ENCODE measurements at places on chromosomes 7 and 10. TPM values are rescaled to one million over a fixed set of nuclear protein-coding genes. Genes with fewer than 3 reads are reported as not detected.

- DNase-seq = no peak
Measured at GRCh38 chr10:191703-192518, 56.7 kb downstream of the ZMYND11 start.

GRCh38 chr7:353746-354325 lies 63.9 kb downstream of the FOXL3 start:
- DNase-seq = no peak

DNA sequence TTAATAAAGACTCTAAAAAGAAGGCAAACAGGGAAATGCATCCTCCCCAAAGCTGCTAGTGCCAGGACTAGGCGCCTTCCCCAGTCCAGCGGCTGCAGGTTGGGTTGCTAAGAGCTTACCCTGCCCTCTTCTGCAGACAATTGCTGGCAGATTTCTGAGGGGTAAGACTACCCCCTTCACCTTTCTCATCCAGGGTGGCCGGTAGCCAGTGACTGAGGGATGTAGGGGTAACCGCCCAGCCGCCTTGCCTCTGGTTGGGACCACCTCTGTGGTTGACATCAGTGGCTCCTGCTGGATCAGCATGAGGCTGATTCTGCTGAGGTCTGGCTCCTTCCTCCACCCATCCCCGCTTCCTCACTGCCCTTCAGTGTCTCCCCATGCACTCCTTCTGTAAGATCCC lies 71.2 kb downstream of the ADCYAP1R1 start:
- no peak for DNase-seq

GRCh38 chr7:42285383-42285824 lies 48.4 kb upstream of the GLI3 start:
- no peak for DNase-seq

DNA sequence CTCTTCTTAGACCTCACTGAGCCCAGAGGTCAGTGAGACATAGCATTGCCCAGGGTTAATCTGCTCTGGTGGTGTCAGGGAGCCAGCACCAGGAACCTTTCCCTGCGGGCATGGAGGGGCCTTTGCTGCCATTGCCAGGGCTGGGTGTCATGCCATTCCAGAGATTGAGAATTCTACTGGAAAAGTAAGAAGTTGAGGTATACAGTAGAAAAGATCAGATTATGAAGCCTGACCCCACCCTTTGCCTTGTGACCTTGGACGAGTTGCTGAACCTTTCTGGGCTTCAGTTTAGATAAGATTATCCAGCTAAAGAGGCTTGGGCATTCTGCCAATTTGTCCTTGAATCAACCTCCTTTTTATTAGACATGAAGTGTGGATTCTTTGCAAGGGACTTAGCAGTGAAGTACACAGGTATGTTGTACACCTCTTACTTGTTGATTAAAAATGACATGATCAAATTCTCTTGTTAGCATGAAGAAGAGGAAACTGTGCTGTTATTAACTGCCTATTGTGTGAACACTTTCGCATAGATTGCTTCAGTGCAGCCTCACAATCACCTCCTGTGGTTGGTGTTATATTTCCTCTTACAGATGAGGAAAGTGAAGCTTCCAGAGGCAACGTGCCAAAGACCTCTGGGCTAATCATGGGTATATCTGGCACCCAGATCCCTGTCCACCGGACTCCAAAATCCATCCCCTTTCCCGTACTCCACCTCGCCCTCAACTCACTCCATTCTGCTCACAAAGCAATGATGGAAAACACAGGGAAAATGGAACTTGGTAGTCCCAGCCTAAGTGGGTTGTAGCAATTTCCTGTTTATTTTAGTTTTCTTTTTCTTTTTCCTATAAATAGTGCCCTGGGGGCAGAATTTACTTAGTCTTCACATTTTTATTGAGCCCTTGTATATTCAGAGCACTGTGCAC lies 151.3 kb downstream of the CAMK1D start:
- peak; percentile 20 for DNase-seq

DNA sequence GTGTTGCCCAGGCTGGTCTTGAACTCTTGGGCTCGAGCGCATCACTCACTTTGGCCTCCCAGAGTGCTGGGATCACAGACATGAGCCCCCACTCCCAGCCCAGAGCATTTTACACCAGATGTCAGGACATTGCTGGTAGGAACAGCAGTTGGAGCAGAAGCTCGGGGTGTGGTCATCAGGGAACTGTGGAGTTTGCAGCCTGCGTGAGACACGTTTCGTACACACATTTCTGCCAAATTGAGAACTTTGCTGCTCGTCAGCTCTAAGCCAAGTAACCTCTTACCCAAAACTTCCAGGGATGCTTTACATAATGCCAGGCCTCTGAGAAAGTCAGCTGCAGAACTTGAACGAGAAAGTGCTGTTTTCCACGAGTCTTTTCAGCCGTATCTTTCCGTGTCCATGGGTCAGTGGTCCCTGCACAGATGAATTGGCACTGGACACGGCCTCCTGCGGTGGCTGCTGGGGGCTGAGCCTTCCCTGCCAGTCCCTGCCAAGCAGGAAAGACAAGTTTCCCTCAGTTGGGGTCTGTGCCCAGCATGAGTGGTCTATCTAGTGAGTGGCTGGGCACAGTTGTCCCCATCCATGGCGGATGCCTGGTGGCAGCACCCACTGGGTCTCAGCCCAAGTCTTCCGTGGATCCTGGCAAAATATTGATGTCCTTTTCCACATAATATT lies 54.4 kb downstream of the DNAJB6 start:
- peak; percentile 39 for DNase-seq

FKBP6 gene
- total RNA-seq = not detected

ETV1 gene
- total RNA-seq = 15.1 TPM

Data from aorta (tissue), 5 donors.